BJ (cell line): ENCODE measurements at places on chromosomes 1 and 21. TPM values are rescaled to one million over a fixed set of nuclear protein-coding genes. Genes with fewer than 3 reads are reported as not detected.

DNA sequence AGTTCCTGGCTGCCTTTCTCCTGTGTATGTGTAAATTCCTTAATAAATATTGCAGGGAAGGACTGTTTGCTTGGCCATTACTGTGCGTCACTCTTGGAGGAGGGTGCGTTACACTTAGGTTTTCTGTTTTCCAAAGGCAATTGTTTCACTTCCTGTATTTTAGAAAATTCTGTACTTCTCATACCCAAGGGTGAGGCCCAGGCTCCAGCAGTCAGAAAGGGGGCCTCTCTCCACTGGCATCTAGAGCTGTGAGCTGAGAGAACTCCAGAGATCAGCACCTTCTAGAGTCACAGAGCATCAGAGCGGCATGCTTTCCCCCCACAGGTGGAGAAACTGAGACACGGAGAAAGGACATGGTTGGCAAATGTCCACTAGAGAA lies 27.0 kb upstream of the ZFP69B start:
- DNase-seq, result no peak

DNA sequence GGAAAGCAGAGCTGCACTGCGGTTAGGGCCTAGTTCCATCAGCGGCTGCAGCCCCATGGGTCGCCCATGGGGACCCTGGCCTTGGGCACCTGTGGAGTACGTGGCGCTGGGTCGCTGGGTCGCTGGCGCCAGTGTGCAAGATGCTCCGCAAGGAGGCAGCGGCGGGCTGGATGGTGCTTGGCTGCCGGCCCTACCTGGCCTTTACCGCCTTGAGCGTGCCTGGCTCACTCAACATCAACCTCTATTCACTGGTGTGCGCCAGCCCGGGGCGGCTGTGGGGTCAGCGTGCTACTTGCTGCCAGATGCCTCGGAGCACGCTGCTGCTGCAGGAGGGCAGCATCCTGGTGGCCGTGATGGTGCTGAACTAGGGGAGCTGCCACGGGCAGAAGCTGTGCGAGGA lies 85.1 kb upstream of the RHOU start:
- DNase-seq, result no peak

DNA sequence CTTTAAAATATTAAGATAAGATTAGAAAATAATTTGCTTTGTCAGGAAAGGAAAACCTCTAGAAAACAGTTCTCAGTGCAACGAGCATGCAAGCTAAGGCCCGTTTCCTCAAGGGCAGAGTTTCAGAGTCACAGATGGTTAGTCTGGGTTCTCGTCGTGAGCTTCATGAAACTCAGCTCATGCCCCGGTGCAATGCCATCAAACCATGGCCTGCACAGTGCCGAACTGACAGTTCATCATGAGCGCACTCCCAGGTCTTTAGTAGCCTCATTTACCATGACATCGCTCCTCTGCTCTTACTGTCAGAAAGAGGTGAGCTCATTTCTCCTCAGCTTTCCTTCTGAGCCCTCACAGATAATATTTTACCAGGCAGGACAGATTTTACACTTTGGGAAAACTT lies 319.2 kb downstream of the NTNG1 start:
- DNase-seq, result no peak

Gene ERG
- not detected in 2 replicates for polyA plus RNA-seq

Gene TCP10L
- 0.11 TPM in 1 of 2 replicates, not detected in the other for polyA plus RNA-seq

Gene DNALI1
- polyA plus RNA-seq, result 3.8 and 5.5 TPM in 2 replicates

Gene BMP8B
- 0.01 TPM in 2 replicates for polyA plus RNA-seq
